Renal cortex interstitium (tissue), 15 donors: ENCODE measurements at places on chromosomes 2 and 18.
A peak's percentile ranks its signal among the peaks of the same experiment; 100 is the strongest.

DNA sequence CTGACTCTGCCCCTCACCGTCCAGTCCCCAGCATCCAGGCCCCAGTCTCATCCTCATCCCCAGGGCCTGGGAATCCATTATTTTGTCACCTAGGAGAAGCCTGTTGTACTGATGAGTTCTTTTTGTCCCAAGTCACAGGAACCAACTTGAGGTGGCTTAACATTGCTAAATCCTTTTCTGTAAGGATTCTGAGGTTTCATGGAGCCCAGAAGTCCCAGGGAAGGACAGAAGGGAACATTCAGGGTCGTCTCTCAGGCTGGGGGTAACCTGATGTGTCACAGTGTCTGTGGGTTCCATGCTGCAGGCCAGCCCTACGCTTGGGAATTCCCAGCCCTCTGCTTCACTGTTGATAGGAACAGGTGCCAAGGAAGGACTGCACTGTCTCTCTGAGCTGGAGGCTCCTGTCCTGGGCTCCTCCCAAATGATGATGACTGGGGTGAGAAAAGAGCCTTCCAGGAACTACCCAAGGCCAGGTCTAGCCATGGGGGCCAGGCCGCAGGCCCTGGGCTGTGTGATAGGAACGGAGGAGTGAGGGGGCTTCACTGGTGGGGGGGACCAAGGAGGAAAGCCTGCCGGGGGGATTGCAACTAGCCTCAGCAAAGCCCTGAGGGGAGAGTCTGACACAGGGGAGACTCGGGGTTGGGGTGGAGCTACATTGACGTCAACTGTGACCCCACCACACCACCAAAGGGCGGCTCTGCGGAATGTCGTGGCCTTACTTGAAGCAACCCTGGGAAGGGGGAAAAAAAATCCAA lies 145.7 kb downstream of the SMAD7 start:
- DNase-seq = no peak

GRCh38 chr18:69838620-69839411 lies 108.9 kb downstream of the CD226 start:
- no peak for DNase-seq

- peak; percentile 79 for DNase-seq
These were observed at the start of gene UBE2E3 for GRCh38 chr2:180980106-180980942. UBE2E3 (plus strand) TSS chr2:180980605; CDS start chr2:180982043, 1,438 bp downstream.

DNA sequence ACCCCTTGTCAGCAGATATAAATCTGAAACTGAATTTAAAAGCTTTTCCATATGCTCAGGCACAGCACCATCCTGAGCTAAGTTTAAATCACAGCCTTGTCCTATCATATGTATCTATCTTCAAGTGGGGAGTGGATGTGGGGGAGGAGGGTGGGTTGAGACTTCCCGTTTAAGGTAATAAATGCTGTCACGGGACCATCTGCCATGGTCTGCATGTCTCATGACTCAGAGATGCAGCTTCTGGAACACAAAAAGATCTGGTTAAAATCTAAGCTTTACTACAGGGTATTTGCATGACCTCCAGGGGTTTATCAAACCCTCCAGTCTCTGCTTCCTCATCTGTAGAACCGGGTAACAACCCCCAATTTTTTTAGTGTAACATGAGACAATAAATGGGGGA lies 377.7 kb upstream of the ST6GAL2 start:
- no peak for DNase-seq

DNA sequence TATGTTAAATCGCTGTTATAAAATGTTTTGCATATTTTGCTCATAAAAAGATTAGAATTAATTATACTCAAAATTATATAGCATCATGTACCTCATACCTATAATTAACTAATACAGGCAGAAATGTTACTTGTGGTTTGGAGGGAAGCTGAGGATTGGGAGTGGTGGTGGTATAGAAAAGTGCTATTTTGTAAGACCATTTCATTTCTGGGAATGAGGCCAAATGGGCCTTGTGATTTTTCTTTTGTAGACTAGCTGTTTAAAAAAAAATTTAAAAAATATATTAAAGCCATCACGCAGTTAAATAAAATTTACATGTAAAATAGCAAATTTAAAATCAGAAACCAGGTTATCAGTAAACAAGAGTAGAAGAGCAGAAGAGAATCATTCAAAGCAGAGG lies 560.8 kb upstream of the FAM98A start:
- no peak for DNase-seq

DNA sequence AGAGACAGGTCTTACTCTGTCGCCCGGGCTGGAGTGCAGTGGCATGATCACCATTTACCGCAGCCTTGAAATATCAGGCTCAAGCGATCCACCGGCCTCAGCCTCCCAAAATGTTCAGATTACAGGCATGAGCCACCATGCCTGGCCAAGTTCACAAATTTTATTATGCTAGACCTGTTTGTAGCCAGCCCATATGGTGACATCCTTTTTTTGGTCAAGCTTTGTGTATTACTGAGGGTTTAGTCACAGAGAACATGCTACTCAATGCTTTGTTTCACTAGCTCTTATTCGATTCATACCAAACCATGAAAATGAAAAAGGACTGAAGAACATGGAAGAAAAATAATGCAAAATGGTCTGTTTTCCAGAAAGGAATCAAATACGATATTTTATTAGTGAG lies 41.4 kb downstream of the DGKD start:
- no peak for DNase-seq
